ENCODE measurements at places on chromosomes 3 and 15. TPM values are rescaled to one million over a fixed set of nuclear protein-coding genes. Genes with fewer than 3 reads are reported as not detected.

DNA sequence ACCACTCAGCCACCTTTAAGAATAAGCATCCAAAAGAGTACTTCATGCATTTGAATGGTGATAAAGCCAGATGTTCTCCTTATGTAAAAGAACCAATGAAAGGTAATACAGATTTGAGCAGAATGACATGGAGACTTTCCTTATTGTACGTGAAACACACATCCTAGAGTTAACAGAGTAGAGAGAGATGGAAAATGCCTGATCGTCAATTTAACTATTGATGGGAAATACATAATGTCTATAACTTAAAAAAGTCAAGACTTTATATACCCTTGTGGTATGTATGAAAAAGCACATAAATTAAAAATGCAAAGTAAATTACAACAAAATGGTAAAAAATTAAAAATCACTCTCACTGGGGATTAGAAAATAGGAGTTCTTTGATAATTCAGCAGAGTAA, 31.7 kb upstream of the PLSCR5 start:
- no peak for DNase-seq

DNA sequence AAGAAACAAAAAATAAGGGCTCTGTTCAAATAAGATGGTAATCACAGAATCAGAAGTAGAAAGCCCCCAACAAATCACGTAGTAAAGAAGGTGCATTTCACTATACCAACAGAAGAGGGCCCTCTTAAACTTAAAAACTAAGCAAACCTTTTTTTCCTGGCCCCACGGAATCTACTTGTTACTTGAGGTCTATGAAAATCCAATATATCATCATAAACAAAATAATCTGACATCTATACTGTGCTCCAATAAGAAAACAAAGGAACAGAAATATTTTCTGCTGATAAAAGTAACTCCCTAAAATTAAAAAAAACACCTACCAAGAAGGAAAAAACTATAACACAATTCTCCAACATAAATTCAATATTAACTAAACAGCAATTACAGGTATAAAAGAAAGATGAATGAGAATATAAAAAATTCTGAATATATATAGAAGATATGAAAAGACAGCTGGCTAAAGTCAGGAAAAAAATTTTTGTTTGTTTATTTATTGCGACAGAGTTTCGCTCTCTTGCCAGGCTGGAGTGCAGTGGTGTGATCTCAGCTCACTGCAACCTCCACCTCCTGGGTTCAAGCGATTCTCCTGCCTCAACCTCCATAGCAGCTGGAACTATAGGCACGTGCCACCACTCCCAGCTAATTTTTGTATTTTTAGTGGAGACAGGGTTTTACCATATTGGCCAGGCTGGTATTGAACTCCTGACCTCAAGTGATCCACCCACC, 81.8 kb downstream of the CLASP2 start:
- DNase-seq, result peak; percentile 67

DNA sequence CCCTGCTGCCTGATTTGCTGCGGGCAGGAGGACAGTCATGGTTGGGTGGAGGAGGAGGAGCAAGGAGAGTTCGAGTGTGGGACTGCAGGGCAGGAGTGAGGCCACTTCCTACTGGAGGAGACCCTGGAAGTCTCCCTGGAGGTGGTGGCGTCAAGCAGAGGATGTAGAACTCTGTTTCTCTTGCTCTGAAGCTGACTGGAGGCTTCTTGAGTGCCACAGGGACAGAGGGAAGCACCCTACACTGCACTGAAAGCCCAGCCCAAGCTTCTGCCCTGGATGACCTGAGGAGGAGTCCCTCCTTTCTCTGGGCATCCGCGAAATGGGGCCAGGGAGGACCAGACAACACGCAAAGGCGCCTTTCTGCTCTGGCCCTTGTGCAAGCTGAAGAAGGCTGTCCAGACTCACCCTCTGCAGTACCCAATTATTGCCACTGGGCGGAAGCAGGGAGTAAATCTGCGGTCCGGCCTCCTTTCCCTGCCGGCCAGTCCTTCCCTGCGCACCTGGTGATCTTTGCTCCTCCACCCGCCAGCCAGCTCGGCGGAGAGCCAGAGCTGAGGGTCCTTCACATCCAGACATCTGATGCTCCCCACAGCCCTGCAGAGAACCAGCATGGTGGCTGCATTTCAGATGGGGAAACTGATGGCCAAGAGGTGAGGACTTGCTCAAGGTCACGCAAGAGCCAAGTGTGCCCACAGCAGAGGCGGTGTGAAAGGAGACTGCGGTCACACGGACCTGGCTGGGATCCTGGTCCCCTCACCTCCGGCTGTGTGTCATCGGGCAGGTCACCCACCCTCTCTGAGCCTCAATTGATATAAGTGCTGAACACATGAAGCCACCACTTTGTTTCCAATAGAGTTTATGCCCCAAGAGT, 207.1 kb downstream of the TBC1D2B start:
- peak; percentile 27 for DNase-seq

DNA sequence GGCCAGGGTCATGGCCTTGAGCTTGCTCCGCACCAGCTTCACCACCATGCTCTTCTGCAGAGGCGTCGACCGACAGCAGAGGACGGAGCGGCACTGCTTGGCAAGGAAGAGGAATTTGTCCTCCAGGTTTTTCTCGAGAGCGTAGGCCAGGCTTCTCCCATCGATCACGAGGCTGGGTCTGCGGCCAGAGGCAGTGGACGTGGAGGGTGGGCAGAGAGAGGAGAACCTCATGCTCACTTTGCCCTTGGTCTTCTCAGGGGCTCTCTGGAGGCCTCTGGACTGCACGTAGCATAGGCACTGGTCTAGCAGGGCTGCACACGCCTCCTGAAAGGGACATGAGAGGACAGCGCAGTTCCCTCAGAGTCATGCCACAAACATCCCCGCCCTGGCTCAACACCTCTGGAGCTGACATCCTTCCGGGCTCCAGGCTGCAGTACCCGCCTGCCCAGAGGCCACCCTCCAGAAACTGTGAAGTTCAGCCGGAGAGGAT, 168.3 kb downstream of the ATP10A start:
- DNase-seq, result no peak

GRCh38 chr3:11530153-11530721, 113.5 kb downstream of the VGLL4 start:
- DNase-seq, result no peak

- no peak for DNase-seq
These were observed 10.9 kb upstream of the LXN start for GRCh38 chr3:158683230-158683962.

- no peak for DNase-seq
These were observed 1106.4 kb downstream of the SI start for GRCh38 chr3:163971861-163972260.

DNA sequence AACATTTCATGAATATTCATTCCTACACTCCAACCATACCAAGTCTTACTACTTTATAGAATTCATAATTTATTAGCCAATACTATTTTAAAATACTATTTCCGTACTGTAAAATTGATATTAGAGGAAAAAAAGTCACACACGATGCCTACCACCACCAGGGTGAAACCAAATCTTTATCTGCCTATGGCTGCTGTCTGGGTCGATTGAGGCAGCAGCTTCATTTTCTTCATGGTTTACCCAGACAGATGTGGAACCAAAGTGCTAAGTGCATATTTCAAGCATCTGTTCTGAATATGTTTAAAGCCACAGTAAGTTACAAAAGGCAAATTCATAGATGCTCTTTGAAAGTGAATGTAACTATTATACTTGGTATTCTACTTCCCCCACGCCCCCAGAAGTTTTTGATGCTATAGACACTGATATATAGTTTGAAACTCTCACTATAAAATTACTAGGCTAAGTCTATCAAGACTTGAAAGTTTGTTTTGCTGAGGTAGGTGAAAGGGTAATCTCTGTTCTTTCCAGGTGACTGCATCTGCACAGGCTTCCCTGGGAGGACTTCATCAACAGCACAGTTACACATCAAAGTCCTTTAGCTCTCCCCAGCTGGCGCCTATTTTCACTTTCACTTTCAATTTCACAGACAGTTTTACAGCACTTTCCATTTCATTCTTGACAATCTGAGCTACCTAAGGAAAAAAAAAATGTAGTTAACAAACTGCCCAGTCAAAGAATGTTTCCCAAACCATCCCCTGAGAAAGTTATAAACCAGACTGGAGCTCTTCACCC, 113.9 kb downstream of the POLQ start:
- peak; percentile 58 for DNase-seq

ZPLD1 gene
- total RNA-seq, result not detected

NUP210 gene
- 140 TPM for total RNA-seq

CFAP100 gene
- not detected for total RNA-seq

PPIB gene
- total RNA-seq, result 265 TPM

RTP3 gene
- not detected for total RNA-seq

ANKUB1 gene
- total RNA-seq, result not detected

GOLGA8M gene
- 1.1 TPM for total RNA-seq

TNFSF10 gene
- total RNA-seq, result 34.5 TPM
